ENCODE measurements at places on chromosomes 12 and 14.

GRCh38 chr12:24491968-24492367 is 456.9 kb downstream of the BCAT1 start:
- DNase-seq, result no peak

DNA sequence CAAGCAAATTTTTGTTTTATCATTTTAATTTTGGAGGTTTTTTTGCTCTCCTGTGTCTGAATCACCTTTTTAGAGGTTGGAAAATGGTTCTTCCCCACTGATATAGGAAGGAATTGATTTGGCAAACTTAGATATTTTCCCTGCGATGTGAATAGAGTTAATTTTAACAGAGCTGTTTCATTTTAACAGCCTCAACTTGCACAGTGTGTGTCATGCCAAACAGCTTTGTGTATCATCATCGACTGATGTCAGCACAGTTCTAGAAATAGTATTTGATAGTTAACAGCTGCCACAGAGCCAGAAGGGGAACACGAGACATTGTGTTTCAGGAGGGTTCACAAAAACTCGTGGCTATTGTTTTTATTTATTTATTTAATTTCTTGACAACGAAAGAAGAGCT is 243.1 kb upstream of the FOXN3 start:
- peak; percentile 85 for DNase-seq

DNA sequence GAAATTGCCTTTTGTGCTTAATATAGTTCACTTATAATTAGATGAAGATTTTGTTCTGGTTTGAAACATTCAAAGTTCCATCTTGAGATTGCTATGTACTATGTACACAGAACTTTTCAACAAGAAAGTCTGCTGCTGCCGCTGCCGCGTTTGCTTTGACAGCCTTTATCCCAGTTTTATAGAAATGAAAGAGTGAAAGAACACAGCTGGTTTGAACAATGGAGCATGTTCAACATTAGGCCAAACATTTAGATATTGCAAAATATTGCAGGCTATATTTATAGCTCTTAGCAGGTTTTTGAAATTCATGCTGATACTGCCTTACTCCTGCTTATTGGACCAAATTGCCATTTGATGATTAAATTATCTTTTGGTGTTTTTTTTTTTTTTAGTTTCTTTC is 299.8 kb upstream of the PRKD1 start:
- DNase-seq, result peak; percentile 73

- no peak for DNase-seq
Measured at GRCh38 chr12:20006871-20007730, 361.2 kb upstream of the PDE3A start.

DNA sequence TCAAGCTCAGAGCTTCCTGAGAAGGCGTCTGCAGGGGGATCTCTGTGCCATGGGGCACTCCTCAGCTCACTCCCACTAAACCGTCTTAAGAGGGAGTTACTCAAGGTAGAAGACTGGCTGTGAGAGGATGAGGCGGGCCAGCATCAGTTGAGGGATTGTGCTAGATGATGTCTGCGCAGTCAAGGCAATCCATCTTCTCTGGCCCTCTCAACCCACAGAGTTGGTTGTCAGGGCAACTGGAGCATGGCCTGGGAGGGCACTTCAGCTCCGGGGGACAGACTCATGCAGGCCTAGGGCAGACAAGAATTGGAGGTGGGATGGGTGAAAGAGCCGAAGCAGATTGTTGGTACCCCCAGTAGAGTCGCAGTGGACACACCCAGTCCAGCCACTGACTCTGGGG is 9.0 kb downstream of the GSTZ1 start:
- DNase-seq, result no peak

DNA sequence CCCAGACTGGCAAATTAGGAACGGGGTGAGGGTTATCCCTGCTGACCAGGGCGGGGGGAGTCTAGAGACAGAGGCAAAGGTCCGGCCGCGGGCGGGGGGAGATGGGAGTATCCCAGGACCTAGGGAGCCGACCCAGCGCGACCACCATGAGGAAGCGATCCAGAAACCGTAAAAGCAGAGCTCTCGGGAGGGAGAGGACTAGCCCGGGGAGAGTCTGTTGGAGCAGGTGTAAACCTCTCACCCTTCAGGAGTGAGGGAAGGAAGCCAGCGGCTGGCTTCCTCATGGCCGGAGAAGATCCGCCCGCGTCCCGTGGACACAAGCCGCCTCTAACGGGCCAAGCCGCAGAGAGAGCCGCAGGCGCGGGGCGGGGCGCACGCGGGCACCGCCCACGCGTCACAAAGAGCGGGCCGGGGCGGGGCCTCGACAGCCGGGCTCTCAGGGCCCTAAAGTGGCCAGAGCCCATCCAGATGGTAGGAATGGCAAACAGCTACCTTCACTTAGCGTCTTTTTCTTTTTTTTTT is at the start of gene ACRBP:
Gene ACRBP (minus strand): TSS at position 350 of the 522 bp plus-strand sequence. CDS start 66 bp downstream, at position 284.
- DNase-seq, result peak; percentile 68

GRCh38 chr14:20583908-20584307 is 3.9 kb downstream of the RNASE11 start:
- no peak for DNase-seq

DNA sequence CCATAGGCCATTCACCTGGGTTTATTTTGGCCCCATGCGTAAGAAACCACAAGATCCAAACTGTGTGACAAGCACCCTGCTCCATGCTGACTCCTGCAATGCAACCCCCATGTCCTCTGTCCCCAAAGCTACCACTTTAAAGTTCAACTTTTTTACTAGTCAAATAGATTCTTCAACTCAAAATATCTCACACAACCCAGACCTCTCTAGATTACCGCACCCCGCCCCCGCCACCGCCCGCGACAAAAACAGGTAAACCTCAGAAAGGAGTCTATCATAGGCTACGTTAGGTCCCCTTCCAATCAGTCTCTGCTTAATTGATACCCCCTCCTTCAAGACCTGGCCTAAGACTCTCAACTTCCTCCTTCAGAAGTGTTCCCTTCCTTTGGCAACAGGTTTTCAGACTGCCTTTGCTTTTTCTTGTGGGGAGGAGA is 2.2 kb downstream of the ZFP36L1 start:
- no peak for DNase-seq

DNA sequence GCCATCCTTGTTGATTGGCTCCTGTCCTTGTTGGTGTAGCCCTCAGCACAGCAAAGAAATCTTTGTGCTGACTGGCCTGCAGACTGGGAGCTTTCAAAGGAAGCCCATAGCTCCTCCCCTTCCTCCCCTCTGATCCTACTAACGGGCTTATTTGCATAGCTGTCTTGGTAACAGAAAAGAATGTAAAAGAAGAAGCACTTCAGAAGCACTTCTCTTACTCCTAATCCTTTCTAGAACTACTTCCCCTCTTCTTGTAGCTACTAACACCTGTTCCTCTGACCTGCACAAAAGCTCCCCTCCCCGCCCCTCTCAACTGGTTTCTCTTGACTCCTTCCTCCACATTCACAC is 14.3 kb upstream of the RIC8B start:
- peak; percentile 34 for DNase-seq

DNA sequence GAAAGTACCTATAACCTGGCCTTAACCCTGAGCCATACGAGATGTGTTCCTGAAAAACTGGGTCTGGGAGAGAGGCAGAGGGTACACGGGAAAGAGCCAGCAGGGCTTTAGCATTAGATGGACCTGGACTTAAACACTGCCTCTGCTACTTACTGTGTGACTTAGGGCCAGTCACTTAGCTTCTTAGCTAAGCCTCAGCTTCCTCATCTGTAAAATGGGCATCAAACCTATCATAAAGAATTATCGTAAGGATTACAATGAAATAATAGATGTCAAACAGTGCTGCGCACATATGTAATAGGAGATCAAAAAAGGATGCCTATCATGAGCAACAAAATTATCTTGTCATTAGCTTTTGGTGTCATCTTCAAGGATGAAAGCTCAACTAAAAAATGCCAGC is 23.6 kb downstream of the ANAPC5 start:
- DNase-seq, result no peak

DNA sequence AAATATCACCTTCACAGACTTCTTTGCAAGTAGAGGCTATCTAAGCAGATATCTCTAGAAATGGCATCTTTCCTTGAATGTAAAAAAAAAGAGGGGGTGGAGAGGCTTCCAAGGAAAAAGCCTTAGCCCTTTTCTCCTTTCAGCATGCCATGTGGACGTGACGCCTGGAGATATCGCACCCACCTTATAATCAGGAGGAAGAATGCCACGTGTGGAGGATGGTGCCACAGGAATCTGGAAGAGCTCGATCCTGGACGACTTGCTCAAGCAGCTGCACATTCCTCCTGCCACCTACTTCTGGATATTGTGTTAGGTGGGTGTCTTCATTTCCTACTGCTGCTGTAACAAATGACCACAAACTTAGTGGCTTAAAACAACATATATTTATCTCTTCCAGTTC is 203.6 kb downstream of the NUAK1 start:
- DNase-seq, result no peak

- peak; percentile 52 for DNase-seq
Measured at GRCh38 chr14:75298187-75298965, 19.7 kb downstream of the FOS start.

- DNase-seq, result no peak
Measured at GRCh38 chr12:9735601-9736000, 2.7 kb upstream of the CLECL1 start.

DNA sequence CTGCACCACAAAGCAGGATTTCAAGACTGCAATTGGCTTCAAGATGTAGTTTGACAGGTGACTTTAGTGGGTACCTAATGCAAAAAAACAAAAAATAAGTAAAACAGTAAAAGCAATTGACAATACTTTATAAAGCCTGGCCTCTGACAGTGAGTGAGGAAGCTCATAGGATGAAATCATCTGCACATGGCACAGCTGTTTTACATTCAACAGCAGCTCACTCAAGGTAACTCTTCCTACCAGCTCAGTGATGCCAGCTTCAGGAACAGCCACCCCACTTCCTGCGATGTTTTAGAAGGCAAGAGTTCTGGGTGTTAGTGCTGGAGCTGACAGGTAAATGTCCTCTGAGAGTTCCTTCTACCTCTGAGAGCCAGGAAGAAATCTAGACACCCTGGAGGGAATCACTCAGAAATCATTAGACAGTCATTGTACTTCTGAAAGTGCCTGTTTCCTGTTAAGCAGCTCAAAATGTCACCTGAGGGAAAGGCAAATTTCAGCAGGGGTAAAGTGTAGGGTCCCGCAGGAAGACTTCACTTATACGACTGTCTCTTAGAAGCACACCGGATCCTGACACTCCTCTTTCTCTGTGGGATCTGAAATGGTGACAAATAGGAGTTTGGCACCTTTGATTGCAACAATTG is 99.9 kb downstream of the FOXN3 start:
- no peak for DNase-seq

DNA sequence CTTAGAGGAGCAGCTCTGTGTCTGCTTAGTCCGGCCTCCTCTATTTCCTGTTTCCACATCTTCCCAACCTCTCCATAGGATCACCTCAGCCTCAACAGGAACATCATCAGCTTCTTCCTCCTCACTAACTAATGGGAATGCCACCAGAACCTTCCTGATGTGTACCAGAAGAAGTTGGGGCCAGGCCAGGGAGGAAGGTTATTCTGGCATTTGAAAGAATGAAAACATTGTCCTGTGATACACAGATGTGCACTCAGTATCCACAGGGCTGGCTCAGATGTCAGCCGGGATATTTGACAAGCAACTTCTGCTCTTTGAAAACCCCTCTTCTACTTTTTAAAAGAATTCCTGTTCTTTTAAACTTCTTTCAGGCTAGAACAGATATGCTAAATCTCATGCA is 63.6 kb downstream of the TMEM30B start:
- no peak for DNase-seq

- DNase-seq, result no peak
Measured at GRCh38 chr12:62028536-62028935, 231.7 kb upstream of the USP15 start.

GRCh38 chr12:55829967-55830600 is 697 bp upstream of the DNAJC14 start:
- no peak for DNase-seq

- no peak for DNase-seq
Measured at GRCh38 chr14:103732868-103733620, 17.4 kb downstream of the ZFYVE21 start.

- no peak for DNase-seq
Measured at GRCh38 chr14:98458702-98459101, 813.3 kb downstream of the BCL11B start.

GRCh38 chr14:20630340-20631022 is 11.0 kb downstream of the OR6S1 start:
- no peak for DNase-seq

GRCh38 chr12:109462868-109463692 is 14.0 kb downstream of the KCTD10 start:
- peak; percentile 79 for DNase-seq

DNA sequence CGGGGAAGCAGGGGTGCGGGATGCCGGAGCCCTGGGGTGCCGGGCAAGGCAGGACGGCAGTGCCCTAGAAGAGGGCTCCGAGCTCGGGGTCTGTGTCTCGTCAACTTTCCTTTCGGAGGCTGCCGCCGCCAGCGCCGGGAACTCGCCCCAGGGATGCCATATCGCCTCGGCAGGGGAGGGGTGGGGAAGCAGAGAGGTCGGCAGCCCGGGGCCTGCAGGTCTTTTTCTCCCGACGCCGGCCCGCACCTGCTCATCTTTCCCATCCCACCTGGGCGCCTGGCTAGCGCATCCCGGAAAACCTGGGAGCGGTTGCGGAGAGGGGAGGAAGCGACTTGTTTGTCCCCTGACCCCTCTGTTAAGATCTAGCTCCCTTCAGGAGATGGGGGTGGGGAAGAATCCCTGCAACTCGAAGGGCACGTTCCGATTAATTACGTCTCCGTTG is 547 bp downstream of the CNTN1 start:
- peak; percentile 37 for DNase-seq

GRCh38 chr14:49036984-49037516 is 549.1 kb downstream of the RPS29 start:
- no peak for DNase-seq

GRCh38 chr12:49298160-49298559 is 3.2 kb downstream of the PRPH start:
- DNase-seq, result no peak

DNA sequence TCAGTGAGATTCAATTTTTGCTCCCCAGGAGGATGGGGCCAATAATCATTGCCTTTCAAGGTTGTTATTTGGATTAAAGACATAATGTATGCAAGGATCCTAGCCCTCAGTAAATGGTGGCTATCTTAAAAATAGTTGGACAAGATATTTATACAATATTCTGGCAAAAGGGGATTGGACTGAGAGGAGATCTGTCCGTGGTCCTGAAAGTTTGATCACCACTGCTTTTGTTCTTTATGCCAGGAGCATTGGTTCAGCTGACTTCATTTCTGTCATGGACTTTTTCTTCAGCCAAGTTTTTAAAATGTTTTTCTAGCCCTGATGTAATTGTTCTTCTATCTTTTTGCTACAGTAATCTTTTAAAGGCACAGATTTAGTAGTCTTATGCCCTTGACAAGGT is 70.2 kb upstream of the TCL1A start:
- peak; percentile 56 for DNase-seq

- no peak for DNase-seq
Measured at GRCh38 chr14:33039311-33039710, 100.6 kb downstream of the NPAS3 start.

DNA sequence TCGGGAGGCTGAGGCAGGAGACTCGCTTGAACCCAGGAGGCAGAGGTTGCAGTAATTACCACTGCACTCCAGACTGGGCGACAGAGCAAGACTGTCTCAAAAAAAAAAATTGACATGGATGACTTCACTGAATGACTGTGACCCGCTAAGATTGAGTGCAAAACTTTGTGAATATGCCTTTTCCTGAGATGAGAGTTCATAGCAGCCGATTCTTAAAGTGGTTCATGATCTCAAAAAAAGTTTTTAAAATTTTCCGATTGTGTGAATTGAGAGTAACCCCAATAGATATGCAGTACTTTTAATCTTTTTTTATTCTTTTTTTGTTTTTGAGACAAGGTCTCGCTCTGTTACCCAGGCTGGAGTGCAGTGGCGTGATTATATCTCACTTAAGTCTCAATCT is 1.2 kb downstream of the TCTN1 start:
- no peak for DNase-seq

Measured in muscle of back (tissue), 13 donors.